Skin of body (tissue), 3 donors: ENCODE measurements at places on chromosomes 5 and 9. TPM values are rescaled to one million over a fixed set of nuclear protein-coding genes. Genes with fewer than 3 reads are reported as not detected.
A peak's percentile ranks its signal among the peaks of the same experiment; 100 is the strongest.

Gene RGS7BP
- 0.89 TPM for total RNA-seq

Gene ARRDC3
- total RNA-seq: 475 TPM

Gene SLC36A2
- 0.20 TPM for total RNA-seq

Gene ZDHHC11
- 4.1 TPM for total RNA-seq

GRCh38 chr9:116951588-116952435, 264.7 kb downstream of the TRIM32 start:
- DNase-seq: no peak

DNA sequence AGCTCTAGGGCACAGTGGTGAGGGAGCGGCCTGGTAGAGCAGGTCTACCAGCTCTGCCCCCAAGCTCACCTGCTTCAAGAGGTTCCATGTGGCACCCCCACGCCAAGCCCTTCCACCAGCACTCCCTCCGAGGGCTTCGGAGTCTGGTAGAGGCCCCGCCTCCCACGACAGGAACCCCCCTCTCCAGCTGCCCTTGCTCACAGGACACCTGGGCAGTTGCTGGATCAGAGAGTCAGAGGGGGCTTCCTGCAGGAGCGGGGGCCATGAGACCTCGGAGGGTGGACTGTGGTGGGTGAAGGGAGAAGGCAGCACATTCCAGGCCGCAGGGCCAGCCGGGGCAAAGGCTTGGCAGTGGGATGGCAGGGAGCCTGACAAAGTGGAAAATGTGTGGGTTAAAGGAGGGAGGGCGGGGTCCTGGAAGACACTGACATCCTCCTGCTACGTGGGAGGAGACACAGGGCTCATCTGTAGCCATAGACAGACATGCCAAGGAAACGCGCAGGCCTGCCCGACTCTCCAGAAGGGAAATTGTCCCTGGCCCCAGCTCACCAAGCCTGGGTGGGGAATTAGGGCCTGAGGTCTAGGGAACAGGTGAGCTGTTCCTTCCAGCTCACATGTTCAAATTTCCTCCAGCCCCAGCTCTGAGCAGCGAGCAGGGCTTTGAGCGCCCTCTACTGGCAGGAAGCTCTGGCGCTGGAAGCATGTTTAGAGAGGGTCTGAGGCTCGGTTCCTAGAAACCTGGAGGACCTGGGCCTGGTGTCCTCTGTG, 74.2 kb downstream of the NTNG2 start:
- peak; percentile 24 for DNase-seq

- no peak for DNase-seq
Observed at GRCh38 chr5:10036136-10036815, 213.4 kb downstream of the ATPSCKMT start.

DNA sequence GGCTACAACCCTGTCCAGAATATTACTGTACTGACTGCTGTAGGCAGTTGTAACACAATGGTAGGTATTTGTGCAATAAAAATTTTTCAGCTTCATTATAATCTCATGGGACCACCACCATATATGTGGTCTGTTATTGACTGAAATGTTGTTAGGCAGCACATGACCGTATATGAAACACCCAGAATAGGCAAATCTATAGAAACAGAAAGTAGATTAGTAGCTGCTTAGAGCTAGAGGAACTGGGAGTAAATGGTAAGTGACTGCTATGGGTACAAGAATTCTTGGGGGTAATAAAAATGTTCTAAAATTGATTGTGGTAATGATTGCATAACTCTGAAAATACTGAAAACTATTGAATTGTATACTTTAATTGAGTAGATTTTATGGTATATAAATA, 185.7 kb downstream of the ESM1 start:
- no peak for DNase-seq

DNA sequence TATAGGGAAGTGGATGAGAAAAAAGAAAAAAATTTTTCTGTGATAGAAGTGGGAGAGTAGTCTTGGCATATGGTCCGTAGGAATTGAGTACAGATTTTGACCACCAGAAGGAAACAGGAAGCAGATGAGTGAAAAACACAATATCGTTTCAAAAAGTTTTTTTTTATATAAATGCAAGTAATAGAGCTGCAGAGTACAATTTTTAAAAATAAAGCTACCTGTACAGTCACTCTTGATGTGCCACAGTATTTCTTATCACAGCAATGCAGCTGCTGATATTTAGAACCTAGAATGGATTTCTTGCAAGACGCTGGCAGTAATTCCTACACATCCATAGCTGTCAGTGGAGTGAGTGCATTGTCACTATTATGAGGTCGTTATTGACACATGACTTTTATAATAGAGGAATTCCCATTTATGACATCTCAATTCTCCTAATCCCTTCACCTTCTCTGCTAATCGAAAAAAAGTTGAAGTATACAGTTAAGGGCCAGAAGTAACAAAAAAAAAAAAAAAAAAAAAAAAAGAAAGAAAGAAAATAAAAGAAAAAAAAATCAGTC, 477.7 kb downstream of the TAF11L14 start:
- DNase-seq: no peak

DNA sequence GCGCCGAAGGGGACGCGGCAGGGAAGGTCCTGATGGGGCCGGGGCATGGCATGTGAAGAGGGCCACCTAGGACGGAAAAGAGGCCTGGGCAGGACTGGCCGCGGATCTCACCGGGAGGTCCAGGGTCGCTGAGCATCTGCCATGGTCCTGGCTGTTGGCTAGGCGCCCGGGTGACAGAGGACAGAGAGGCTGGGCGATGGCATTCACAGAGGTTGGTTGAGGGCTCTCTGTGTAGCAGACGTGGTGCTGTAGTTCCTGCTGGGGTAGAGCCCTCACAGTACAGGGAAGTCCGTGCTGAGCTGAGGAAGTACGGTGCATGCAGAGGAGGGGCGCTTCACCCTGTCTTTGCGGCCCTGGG, 427 bp downstream of the PCYOX1L start:
- no peak for DNase-seq
